Daoy (cell line): ENCODE measurements at places on chromosomes 6 and 20. TPM values are rescaled to one million over a fixed set of nuclear protein-coding genes. Genes with fewer than 3 reads are reported as not detected.

GRCh38 chr6:33029328-33030184 lies 20.2 kb upstream of the HLA-DOA start:
- DNase-seq = no peak

DNA sequence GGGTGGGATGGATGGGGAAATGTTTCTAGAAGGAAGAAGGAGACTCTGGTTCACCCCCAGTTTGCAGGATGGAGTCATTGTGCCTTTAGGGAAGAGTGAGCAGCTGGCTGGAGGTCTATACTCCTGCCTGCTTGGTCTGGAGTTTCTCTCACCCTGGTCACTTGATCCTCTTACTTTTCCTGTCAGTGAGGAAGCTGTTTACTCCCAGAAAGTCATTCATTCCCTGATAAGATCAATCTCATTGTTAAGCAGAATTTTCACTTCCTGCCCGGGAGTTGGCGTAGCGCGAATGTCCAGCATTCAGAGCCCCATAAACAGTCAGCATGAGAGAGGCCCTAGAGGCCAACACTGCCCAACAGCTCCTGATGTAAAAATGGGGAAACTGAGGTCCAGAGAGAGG lies 70.4 kb upstream of the SIRPA start:
- no peak for DNase-seq

GRCh38 chr6:39321761-39322160 lies 741 bp downstream of the KCNK16 start:
- no peak for DNase-seq

- peak; percentile 19 for DNase-seq
These were observed 535.1 kb downstream of the BCKDHB start for GRCh38 chr6:80641591-80641990.

Gene HRH3
- total RNA-seq = not detected in 2 replicates

DNA sequence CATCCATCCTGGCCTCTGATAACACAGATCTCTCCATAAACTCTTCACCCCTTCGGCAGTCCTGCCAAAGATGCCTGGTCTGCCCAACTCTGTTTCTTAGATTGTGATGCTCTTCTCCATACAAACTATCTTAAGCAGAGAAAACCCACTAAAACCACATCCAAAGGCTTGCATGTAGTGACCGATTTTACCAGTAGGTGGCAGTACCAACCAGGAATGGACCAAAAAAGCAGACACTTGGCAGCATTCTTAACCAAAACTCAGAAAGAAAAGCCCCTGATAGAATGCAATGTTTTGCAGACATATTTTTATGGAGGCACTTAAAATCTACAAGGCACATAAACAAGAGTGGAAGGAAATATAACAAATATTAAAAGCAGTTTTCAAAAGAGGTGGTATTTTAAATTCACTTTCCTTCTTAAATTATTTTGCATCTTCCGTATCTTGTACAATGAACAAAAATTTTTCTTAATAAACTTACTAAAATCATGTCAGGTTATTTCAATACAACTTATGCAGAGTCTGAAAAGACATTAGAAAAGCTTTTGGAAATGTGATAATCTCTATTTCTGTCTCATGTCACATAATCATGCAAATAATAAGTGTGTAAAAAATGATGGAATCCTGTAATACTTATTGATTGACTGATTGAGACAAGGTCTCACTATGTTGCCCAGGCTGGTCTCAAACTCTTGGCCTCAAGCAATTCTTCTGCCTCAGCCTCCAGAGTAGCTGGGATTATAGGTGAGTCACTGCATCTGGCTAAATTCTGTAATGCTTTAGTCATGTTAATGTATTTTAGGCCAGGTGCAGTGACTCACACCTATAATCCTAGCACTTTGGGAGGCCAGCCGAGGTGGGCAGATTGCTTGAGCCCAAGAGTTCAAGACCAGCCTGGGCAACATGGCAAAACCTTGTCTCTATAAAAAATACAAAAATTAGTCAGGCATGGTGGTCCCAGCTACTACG lies 29.4 kb downstream of the LRP11 start:
- peak; percentile 75 for DNase-seq

DNA sequence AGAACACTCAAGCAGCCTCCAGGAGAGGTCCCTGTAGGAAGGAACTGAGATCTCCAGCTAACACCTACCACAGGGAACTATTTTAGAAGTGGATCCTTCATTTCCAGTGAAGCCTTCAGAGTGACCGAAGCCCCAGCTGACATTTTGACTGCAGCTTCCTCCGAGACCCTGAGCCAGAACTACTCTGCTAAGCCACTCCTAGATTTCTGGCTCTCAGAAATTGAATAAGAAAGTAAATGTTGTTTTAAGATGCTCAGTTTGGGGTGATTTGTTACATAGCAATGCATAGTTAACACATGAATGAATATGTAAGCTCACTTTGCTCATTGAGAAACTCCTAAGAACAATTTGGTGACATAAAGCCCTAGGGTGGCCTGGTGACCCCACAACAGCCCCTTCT lies 5.5 kb downstream of the TULP1 start:
- no peak for DNase-seq

DNA sequence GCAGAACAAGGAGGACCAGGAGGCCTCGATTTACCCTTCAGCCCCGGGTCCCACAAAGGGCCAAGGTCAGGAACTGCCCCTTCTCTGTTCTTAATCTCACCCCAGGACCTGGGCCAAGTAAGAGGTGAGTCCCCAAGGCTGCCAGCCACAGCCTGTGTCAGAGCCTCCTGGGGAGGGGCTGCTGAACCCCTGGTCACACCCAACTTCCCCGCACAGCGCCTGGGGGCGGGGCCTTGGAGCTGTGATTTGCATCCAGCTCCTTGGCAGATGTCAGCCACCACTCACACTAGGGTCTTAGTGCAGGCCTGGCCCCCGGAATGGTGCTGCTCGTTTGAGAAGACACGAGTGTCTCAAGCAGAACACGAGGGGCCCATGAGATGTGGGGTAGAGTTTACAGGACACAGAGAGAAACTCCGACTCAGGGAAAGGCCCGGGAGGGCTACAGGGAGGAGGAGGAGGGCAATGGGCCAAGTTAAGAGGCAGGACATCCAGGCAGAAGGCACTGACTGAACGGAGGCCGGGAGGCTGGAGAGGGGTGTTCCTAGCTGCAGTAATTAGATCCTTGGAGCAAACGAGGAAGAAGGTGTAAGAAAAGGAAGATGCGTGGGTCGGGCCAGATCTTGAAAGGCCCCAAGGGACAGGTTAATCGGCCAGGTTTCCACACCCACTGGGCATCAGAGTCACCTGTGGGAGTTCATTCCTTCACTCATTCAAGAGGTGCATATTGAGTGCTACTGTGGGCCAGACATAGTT lies 26.9 kb downstream of the ZBP1 start:
- no peak for DNase-seq

DNA sequence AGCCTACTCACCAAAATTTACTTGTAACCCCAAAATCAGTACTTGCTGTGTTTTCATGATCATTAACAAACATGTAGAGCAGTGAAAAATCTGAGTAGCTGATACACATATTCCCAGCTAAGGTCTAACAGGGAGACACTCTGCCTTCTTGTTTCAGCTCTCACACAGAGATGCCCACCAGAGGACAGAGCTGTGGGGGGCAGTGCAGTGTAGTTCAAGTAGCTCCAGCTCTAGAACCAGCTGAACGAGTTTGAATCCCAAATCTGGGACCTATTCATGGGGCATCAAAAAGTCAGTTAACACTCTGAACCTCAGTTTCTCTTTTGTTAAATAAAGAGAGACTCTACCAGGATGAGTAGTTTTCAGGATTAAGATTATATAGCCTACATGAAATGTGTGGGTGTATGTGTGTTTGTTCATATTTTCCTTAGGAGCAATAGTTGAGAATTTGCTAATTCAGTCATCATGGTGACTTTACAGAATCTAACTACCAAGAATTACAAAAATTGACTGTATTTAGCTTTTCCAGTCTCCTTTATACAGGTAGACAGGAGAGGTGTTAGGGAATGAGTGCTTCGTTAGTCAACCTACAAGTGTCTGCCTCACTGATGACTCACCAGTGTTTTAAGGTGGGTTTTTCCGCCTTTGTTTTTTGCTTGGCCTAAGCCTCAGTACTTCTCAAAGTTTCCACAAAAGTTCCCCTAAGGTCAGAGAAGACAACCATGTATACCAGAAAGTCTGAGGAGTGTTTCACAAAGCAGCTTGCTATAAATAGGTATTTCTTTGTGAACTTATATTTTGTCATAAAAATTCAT lies 164.0 kb upstream of the RUNX2 start:
- DNase-seq = peak; percentile 53

Gene ADTRP
- 2.5 and 2.8 TPM in 2 replicates for total RNA-seq

Gene TCF21
- not detected in 2 replicates for total RNA-seq

DNA sequence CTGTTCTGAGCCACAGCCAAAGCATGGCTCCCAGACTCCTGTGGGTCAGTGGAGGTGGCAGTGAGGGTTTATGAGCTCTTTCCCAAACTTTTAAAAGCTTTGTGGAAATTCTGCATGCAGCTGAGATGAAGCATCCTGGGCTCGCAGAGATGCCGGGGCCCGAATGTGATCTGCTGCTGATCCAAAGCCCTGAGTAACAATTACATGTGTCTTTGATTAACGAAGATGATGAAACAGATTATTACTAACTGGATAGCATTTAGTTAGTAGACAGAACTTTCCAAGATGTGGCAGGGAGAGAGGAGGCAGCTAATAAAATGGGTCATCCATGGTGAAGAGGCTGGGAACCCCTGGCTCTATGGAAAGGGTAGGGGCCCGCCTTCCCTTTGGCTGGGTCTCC lies 43.9 kb upstream of the MDFI start:
- no peak for DNase-seq

- peak; percentile 89 for DNase-seq
These were observed 28.4 kb upstream of the MAS1L start for GRCh38 chr6:29516108-29516507.

Gene FHL5
- total RNA-seq = not detected in 2 replicates

- no peak for DNase-seq
These were observed 57.9 kb downstream of the CDS2 start for GRCh38 chr20:5184684-5185083.

DNA sequence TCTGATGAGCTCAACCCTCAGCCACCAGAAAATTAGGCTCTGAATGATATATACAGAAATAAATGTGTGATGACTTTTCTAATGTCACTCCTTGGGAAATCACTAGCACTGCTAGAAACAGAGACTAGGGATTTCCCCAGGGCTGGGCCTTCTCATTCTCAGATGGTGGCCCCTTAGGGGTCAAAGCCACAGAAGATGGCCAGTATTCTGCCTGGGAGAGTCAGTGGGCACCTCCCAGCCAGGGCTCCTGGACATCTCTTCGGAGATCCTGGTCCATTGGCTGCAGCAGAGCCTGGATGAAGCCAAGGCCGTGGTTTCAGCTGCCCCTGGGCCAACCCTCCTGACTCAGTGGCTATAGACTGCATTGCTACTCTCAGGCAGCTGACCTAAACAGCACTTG lies 276.9 kb upstream of the SUPT3H start:
- DNase-seq = no peak

DNA sequence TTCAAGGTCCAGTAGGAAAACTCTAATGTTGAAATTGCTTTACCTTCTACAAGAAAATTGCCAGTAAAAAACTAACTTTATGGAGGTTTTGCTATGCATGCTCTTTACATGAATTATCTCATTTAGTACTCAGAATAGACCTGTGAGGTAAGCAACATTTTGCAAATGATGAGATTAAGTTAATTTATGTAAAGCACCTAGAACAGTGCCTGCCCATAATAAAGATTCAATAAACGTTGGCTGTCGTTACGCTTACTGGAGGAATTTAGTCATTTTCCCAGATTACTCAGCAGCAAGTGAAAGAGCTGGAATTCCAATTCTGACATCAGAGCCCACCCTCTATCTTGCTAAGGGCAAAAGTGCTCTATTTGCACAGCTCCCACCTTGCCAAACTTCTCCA lies 69.4 kb upstream of the ARID1B start:
- no peak for DNase-seq

DNA sequence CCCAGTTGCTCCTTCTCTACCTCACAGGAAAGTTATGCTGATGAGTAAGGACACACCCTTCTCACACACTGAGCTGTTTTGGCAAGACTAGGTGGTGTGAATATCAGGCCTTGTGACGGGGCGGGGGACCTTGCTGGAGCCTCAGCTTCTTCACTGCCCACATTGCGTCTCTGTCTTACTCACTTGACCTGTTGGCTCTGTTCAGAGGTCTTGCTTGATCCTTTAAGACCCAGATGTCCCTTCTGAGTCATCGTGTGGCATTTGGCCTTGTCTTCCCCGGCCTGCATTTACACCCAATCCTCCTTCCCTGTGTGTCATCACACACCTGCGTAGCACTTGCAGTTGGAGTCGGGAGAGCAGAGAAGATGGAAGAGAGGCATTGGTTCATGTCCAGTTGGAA lies 8.3 kb upstream of the PRND start:
- peak; percentile 17 for DNase-seq

GRCh38 chr6:84417260-84417659 lies 189.8 kb upstream of the CEP162 start:
- no peak for DNase-seq

GRCh38 chr6:106059331-106059730 lies 26.8 kb upstream of the PRDM1 start:
- DNase-seq = no peak

- no peak for DNase-seq
These were observed 39.8 kb upstream of the CENPW start for GRCh38 chr6:126300126-126300525.

- no peak for DNase-seq
These were observed 549.4 kb downstream of the COL12A1 start for GRCh38 chr6:74656453-74656852.

Gene PRL
- total RNA-seq = not detected in 2 replicates

Gene ADGRG6
- total RNA-seq = 2.2 and 15.3 TPM in 2 replicates

GRCh38 chr6:11731423-11731822 lies 47.2 kb downstream of the ADTRP start:
- no peak for DNase-seq

- no peak for DNase-seq
These were observed 16.4 kb upstream of the CCDC28A start for GRCh38 chr6:138757136-138757535.

DNA sequence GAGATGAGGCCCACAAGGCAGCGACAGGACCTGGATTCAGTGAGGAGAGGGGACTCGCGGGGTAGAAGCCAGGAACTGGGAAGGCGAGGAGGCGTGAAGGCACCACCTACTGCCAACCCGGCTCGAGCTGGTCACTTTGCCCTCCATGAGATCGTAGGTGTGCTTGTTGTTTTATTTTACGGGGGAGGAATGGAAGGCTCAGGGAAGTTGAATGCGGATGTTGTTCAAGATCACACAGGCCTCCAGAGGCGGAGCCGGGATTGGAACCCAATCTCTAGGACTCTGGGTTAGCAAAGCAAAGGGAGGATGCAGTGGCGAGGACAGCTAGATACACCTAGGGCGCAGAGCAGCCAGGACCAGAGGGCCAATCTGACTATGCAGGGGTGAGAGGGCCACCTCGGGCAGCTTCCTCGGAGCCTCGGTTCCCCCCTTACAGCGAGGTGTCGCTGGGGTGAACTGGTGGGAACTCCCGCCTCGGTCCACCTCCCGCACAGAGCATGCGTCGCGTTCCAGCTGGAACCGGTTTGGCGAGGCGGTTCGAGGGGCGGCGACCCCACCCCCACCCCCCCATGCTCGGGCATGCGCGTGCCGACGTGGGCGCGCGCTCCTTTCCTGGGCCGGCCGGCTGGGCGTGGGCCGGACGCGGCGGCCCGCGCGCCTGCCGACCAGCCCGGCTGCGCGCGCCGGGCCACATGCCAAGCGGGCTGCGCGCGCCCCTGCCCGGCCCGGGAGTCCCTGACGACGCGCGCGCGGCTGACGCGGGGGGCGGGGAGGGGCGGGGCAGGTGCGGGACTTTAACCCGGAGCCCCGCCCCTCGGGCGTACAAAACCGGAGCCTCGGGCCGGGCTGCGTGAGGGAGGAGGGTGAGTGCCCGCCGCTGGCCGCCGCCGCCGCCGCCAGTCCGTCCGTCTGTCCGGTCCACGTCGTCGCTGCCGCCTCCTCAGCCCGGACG lies 80.4 kb upstream of the MYL9 start:
- DNase-seq = peak; percentile 94
